ENCODE measurements at places on chromosomes 4 and X. TPM values are rescaled to one million over a fixed set of nuclear protein-coding genes. Genes with fewer than 3 reads are reported as not detected.

GPRIN3 gene
- total RNA-seq: 21.8 TPM

RAI2 gene
- total RNA-seq: 20.8 TPM

POF1B gene
- total RNA-seq: 5.8 TPM

MSX1 gene
- 1.7 TPM for total RNA-seq

PFKFB1 gene
- total RNA-seq: not detected

NKX3-2 gene
- not detected for total RNA-seq

PCDH11X gene
- total RNA-seq: 0.07 TPM

ADH1C gene
- 2.0 TPM for total RNA-seq

AREG gene
- total RNA-seq: 50.1 TPM

BEX5 gene
- 7.0 TPM for total RNA-seq

MAB21L2 gene
- not detected for total RNA-seq

BTK gene
- 81.7 TPM for total RNA-seq

GALNT7 gene
- total RNA-seq: 13.1 TPM

CXCL8 gene
- total RNA-seq: 3.7 TPM

UGT2B17 gene
- total RNA-seq: not detected

AMBN gene
- not detected for total RNA-seq

NXF3 gene
- total RNA-seq: 24.1 TPM

FRAS1 gene
- 9.8 TPM for total RNA-seq

FDCSP gene
- total RNA-seq: not detected

TIGD2 gene
- 10.5 TPM for total RNA-seq

SPON2 gene
- total RNA-seq: 23.2 TPM

FREM3 gene
- 0.17 TPM for total RNA-seq

SLC25A5 gene
- 494 TPM for total RNA-seq

CLTRN gene
- total RNA-seq: 5.2 TPM

TMPRSS11B gene
- not detected for total RNA-seq

DCLK2 gene
- total RNA-seq: 3.0 TPM

MAP3K15 gene
- 2.1 TPM for total RNA-seq

DOCK11 gene
- 20.6 TPM for total RNA-seq

GAGE12F gene
- total RNA-seq: not detected

FAM9B gene
- total RNA-seq: not detected

MSL3 gene
- total RNA-seq: 30.4 TPM

VSIG4 gene
- 318 TPM for total RNA-seq

TRAM1L1 gene
- total RNA-seq: 2.1 TPM

MAGEB10 gene
- total RNA-seq: not detected

NUDT11 gene
- total RNA-seq: 0.22 TPM

HTN3 gene
- not detected for total RNA-seq

PAGE2B gene
- total RNA-seq: not detected

IL1RAPL1 gene
- 0.09 TPM for total RNA-seq

GYG2 gene
- 2.2 TPM for total RNA-seq

CT45A6 gene
- not detected for total RNA-seq

RPS6KA6 gene
- 0.55 TPM for total RNA-seq

SPP1 gene
- total RNA-seq: 26.8 TPM

IL15 gene
- 7.3 TPM for total RNA-seq
